ENCODE measurements at places on chromosomes 13 and 19.

GRCh38 chr19:4719499-4719866, 4.2 kb downstream of the DPP9 start:
- DNase-seq: no peak

- DNase-seq: no peak
These were observed 46.3 kb downstream of the CD320 start for GRCh38 chr19:8261881-8262280.

DNA sequence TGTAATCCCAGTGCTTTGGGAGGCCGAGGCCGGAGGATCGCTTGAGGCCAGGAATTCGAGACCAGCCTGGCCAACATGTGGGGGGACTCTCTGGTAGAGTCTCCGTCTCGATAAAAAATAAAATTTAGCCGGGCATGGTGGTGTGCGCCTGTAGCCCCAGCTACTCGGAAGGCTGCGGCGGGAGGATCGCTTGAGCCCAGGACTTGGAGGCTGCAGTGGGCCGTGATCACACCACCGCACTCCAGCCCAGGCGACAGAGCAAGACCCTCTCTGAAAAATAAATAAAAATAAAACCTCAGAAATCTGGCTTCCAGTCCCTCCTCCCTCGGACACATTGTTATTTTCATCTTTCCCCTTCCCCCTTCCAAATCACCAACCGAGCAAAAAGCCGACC, 332 bp downstream of the IRGQ start:
- DNase-seq: no peak

DNA sequence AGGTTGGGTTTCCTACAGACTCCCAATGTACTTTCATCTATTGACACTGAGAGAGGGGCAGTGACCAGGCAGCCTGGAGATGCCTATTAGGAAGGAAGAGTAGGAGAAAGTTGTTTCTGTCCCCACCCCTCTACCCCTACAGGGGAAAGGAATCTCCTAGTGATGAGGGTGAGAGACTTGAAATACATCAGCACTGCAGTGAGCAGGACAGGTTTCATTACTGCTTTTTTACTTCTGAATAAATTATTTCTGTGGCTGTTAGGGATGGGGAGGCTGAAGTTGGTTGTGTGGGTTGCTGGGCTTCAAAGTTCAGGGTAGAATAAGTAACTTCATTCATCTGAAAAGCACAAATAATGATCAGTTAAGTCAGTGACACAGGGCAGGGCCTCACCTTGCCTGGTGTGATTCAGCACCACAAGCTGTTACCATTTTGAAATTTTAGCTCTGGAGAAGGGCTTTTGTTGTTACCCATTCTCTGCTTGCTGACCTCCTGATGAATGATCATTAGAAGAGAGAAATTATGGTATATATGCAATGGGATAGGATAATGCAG, 19.3 kb downstream of the CEACAM1 start:
- no peak for DNase-seq

GRCh38 chr13:74003374-74003773, 130.8 kb downstream of the KLF12 start:
- DNase-seq: no peak

DNA sequence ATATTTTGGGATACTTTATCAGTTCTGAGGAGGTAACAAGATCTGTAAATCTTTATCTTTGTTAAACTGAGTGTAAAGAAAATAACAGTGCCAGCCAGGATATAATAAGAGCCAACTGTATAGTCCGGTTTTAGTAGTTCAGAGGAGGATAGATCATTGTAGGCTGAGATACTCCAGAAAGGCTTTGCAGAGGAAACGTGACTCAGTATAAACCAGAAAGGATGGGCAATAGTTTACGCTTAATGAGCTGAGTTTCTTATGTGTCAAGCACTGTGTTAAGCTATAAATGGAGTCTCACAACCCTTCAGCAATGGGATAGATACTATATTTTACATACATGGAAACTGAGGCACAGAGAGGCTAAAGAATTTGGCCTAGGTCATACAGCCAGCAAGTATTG, 3.8 kb downstream of the RFXAP start:
- no peak for DNase-seq

GRCh38 chr13:50948601-50949000, 39.0 kb downstream of the RNASEH2B start:
- no peak for DNase-seq

DNA sequence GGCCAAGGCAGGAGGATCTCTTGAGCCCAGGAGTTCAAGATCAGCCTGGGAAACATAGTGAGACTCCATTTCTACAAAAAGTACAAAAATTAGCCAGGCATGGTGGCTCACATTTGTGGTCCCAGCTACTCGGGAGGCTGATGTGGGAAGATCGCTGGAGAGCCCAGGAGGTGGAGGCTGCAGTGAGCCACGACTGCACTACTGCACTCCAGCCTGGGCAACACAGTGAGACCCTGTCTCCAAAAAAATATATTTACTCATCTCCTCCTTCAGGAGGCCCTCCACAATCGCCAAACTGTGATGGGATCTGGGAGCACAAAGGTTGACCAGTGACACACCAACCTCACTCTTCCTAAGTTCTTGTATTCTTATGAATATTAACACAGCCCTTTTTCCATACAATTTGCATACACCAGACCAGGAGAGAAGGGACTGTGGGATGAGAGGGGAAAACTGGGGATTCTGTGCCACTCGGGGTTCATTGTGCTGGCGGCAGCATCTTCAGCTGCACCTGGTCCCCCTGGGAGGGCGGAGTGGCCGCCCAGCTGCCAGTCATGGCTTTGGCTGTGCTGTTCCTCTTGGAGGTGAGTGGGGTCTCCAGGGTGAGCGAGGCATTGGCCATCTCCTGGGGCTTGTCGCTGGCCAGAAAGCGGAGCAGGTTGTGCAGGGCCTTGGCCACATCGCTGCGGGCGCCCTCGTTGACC, 5.8 kb upstream of the OPA3 start:
- DNase-seq: no peak

GRCh38 chr13:28755546-28755870, 36.7 kb upstream of the SLC46A3 start:
- DNase-seq: no peak

DNA sequence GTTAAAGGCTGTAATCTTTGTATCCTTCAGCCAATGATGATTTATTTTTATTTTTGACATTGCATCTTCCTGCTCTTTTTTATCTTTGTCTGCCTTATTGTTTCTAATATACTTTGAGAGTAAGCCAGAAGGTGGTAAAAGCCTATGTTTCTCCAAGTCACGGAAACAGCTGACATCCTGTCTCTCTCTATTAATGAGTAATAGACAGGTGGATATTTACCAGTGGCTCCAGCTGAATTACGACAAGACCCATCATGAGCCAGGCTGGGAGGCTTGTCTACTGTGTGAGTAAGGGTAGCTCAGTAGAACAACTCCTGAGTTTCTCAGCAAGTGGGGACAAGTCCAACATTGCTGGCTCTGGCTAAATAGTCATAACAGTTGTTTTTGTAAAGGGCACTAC, 166.6 kb downstream of the NDFIP2 start:
- DNase-seq: no peak

- no peak for DNase-seq
These were observed 67.4 kb upstream of the EDNRB start for GRCh38 chr13:77985866-77986636.

GRCh38 chr19:8149261-8150094, at the start of gene FBN3:
TSS of gene FBN3 (minus strand) at chr19:8149592. CDS start at chr19:8147480, 2,112 bp downstream.
- no peak for DNase-seq

DNA sequence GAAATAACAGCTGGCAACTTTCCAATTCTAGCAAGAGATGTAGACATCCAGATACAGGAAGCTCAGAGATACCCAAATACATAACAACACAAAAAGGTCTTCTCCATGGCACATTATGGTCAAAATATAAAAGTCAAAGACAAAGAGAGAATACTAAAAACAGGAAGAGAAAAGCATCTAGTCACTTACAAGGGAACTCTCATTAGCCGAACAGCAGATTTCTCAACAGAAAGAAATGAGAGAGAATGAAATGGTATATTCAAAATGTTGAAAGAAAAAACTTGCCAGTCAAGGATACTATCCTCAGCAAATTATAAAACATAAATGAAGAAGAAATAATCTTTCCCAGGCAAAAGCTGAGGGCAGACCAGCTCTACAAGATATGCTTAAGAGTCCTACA, 12.4 kb downstream of the ZNF780A start:
- no peak for DNase-seq

DNA sequence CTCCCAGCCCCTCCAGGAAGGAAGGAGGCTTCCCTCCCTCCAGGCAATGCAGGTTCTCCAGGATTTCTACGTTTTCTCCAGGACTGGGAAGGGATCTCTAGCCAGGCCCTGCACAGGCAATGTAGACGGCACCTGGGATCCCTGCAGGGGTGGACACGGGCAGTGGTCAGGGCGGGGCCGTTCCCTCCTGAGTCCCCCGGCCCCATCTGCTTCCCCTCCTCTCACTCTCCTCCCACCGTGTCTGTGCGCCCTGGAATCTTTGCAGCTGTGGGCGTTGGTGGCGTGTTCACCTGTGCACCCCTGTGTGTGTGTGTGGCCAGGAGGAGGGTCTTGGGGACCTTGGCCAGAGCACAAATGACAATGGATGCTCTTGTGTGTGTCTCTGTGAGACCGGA, 10.0 kb downstream of the NRTN start:
- DNase-seq: no peak

GRCh38 chr19:45076029-45076850, at the start of gene ZNF296:
TSS of gene ZNF296 (minus strand) at chr19:45076478. CDS start at chr19:45076373, 105 bp downstream.
- DNase-seq: no peak

GRCh38 chr19:45766296-45766868, 2.7 kb downstream of the SIX5 start:
- DNase-seq: no peak

DNA sequence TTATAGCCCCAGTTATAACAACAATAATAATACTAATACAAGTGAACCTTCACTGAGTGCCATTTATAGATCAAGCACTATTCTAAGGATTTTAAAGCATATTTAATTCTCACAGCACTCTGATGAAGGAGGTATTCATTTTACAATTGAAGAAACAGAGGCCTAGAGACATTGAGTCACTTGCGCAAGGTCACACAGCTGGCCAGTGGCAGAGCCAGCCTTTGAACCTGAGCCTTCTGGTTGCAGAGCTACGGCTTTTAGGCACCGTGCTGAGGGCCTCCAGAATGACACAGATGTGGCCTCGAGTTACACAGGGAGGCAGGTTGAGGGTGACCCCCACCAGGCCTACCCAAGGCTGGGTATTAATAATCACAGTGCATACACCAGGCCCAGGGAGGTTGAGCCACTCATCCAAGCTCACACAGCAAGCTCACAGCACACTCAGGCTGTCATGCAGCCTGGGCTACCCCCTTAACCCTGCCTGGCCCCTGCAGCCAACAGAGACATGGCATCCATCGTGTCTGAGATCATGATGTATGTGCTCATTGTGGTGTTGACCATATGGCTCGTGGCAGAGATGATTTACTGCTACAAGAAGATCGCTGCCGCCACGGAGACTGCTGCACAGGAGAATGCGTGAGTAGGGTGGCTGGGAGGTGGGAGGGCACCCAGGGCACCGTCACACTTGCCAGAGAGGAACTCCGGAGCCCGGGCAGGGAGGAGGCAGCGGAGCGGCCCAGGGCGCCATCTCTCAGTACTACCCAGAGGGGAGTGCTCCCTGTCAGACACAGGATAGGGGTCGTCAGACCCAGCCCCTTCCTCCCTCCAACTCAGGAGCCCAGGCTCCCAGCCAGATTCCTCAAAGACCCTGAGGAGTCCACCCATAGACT, 2.7 kb upstream of the HPN start:
- no peak for DNase-seq

GRCh38 chr13:42214446-42214845, 57.5 kb upstream of the AKAP11 start:
- DNase-seq: no peak

- no peak for DNase-seq
These were observed 81.1 kb upstream of the EDNRB start for GRCh38 chr13:77999746-78000145.

GRCh38 chr19:18090545-18091216, 3.9 kb upstream of the IL12RB1 start:
- DNase-seq: no peak

DNA sequence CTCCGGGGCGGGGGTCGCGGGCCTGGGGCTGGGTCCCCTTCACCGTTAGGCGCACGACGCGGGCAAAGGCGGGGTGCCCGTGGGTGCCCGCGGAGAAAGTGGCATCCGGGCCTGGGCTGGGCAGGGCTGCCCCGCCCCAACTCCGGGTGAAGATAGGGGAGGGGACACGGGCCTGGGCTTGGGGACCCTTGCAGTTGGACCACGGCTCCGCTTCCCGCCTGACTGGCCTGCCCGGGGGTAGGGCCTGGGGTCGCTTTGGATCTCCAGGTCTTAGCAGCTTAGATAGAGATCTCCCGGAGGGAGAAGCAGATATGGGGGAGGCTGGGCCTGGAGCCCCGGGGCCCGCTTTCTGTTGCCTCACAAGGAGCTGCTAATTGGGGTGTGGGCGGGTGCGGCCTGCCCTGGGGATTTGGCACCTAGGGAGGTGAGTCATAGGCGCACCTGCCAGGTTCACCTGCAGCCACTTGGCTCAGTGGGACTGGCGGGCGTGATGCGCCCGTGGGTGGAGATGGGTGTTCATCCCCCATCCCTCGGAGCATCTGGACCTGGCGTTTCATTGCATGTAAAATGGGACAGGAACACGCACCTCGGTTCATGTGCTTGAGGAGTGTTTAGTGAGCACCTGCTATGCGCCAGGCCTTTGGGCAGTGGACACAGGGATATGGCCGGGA, 585 bp downstream of the MAP1S start:
- DNase-seq: no peak

GRCh38 chr13:32390048-32390447, 37.9 kb downstream of the N4BP2L1 start:
- no peak for DNase-seq
